ENCODE measurements at places on chromosomes 1 and 21.
A peak's percentile ranks its signal among the peaks of the same experiment; 100 is the strongest.

DNA sequence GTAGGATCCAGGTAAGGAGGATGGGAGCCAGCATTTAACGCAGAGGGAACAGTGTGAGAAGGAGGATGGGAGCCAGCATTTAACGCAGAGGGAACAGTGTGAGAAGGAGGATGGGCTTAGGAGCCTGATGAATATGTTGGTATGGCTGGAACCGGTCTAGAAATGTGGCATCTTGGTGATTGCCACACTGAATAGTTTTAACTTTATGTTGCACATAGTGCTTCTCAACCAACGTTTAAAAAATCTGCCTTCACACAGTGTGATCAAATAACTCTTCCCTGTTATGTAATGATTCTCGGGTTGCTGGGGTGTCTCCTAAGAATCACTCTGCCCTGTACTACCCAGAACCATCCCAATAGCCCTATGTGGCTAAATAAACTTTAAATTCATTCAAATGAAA, 146.9 kb upstream of the DUSP10 start:
- no peak for DNase-seq

- no peak for DNase-seq
Observed at GRCh38 chr1:248622570-248623001, 12.3 kb downstream of the OR2T11 start.

DNA sequence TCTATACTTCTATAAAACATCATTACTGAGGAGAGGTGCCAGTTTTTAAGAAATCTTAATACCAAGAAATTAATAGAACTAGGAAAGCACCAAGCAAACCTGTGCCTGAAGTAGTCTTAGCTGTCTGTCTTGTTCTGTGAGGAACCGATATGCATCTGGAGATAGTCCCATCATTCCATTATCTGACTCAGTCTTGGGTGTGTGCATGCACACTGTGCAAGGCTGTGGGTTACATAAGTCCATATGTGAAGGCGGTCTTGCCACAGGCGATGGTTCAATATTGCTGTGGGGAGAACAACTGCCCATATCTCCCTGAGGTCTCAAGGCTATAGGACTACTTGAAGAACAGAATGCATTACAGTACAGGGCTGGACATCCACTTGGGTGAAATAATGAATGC, 33.8 kb downstream of the STIL start:
- no peak for DNase-seq

- no peak for DNase-seq
Observed at GRCh38 chr1:235907187-235907896, 40.6 kb upstream of the LYST start.

GRCh38 chr1:29924017-29924431, 687.7 kb downstream of the PTPRU start:
- DNase-seq = no peak

DNA sequence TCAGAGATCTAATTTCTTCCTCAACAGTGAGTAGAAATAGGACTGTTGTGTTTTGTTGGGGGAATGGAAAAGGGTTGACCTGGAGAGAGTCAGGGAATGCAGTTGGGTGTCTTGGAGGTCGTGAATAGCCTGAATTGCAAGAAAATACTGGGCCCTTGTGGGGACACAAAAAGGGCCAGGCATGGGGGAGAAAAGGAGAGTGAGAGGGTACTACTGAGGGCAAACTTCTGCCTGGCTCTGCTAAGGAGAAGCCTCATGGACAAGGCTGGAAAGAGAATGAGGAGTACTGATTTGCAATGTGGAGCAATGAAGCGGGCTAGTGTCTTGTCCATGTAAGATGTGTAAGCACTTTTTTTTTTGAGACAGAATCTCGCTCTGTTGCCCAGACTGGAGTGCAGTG, 96.2 kb upstream of the IRF2BP2 start:
- DNase-seq = no peak

- no peak for DNase-seq
Observed at GRCh38 chr1:104973516-104973915, 1223.8 kb downstream of the AMY1C start.

- no peak for DNase-seq
Observed at GRCh38 chr1:69587391-69587790, 19.7 kb downstream of the LRRC7 start.

DNA sequence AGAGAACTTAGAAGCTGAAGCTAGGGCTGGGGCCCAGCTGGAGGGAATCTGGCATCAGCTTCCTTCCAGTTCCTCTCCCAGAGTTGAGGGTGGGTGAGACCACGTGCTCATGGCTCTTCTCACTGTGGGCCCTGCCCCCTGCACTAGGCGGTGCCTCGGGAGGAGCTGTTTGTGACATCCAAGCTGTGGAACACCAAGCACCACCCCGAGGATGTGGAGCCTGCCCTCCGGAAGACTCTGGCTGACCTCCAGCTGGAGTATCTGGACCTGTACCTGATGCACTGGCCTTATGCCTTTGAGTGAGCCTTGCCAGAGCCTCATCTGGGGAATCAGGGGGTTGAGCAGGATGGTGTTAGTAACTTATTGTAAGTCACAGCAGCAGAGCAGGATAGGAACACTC, 16.1 kb downstream of the AKR1A1 start:
- no peak for DNase-seq

DNA sequence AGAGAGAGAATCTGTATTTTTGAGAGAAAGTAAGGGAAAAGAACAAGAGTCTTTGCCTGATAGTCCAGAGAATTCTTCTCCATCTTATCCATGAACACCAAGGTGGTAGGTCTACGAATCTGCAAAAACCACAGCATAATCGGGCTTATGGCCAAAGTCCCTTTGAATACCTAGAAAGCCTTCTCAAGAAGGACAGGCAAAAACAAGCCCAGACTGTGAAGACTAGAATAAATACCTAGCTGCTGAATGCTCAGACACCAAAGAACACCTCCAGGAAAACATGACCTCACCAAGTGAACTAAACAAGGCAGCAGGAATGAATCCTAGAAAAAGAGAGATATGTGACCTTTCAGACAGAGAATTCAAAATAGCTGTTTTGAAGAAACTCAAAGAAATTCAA, 79.2 kb downstream of the HFM1 start:
- no peak for DNase-seq

DNA sequence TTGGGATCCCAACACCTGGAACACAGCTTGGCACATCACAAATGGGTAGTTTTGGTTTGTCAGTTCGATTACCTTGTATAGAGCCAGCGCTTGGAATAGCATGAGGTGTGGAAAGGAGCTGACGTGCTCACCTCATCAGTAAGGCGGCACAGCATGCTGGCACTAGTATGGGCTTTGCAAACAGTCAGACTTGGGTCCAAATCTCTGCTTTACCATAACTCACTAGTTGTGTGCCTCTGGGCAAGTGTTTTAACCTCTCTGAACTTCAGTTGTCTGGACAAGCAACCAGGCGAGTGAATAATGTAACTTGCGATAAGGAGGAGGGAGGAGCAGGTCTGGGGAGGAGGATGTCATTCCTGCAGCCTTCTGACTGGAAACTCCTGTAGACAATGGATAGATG, 26.3 kb upstream of the NEK2 start:
- DNase-seq = no peak

- no peak for DNase-seq
Observed at GRCh38 chr1:158179301-158180041, 1.2 kb upstream of the CD1D start.

GRCh38 chr1:162690672-162691434, 58.6 kb downstream of the DDR2 start:
- DNase-seq = peak; percentile 51

GRCh38 chr1:101079341-101079740, 53.8 kb upstream of the DPH5 start:
- no peak for DNase-seq

GRCh38 chr1:195591917-195592672, 1016.1 kb downstream of the KCNT2 start:
- DNase-seq = no peak

- DNase-seq = no peak
Observed at GRCh38 chr1:233700338-233700737, 86.4 kb downstream of the KCNK1 start.

- no peak for DNase-seq
Observed at GRCh38 chr1:16178596-16179497, 23.0 kb upstream of the EPHA2 start.

GRCh38 chr21:45803618-45804340, 160.3 kb downstream of the PCBP3 start:
- no peak for DNase-seq

GRCh38 chr1:101365186-101365585, 128.4 kb downstream of the S1PR1 start:
- no peak for DNase-seq

GRCh38 chr1:156874572-156875340, 14.1 kb downstream of the NTRK1 start:
- no peak for DNase-seq

DNA sequence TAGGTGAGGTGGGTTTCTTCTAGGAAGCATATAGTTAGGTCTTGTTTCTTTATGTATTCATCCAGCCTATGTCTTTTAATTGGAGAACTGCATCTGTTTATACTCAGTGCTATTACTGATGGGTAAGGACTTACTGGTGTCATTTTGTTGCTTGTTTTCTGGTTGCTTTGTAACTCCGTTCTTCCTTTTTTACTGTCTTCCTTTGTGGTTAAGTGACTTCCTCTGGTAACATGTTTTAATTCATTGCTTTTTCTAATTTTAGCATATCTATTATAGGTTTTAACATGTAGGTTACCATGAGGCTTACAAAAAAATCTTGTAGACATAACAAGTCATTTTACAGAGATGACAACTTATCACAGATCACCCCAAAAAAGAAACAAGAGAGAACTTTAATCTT, 160.8 kb downstream of the VAV3 start:
- no peak for DNase-seq

- peak; percentile 65 for DNase-seq
Observed at GRCh38 chr1:27536767-27537166, 46.8 kb upstream of the WASF2 start.

DNA sequence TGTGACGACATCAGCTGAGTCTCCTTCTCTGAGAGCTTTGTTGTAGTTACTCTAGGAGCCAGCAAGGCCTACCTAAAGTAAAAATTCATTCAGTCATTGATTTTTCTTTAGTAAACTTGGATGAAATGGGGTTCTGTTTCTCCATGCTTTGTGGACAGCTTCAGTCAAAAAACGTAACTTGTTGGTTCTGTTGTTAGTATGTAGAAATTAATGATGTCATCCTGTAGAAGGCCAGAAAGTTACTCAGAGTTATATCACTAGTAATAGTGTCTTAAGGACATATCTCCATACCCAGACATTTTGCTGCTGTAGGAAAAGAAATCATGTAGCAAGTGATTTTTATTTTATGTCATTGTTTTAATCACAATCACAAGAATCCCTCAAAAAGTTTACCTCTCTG, 43.0 kb downstream of the KDM1A start:
- DNase-seq = no peak

DNA sequence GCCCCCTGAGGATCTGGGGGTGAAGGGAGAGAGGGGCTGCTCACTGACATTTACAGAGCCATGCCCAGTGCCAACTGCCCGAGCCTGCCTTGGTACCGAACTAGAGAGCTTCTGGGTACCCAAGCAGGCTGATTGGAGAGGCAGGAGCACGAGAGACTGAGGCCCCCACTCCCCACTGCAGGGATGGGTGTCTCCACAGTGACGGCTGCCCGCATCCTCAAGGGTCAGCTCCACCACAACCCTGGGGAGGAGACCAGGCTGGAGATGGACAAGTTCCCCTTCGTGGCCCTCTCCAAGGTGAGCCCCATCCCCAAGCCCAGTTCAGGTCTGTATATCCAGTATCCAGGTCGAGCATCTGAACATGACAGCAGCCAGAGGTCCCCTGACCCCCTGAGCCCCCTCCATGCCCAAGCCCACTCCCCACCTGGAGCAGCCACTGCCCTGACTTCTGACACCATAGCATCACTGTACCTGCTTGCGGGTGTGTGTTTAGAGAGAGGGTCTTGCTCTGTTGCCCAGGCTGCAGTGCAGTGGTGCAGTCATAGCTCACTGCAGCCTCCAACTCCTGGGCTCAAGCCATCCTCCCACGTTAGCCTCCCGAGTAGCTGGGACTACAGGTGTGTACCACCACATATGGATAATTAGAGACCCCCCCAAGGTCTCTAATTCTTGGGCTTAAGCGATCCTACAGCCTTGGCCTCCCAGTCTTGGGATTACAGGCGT, 51.9 kb downstream of the ALPL start:
- no peak for DNase-seq

DNA sequence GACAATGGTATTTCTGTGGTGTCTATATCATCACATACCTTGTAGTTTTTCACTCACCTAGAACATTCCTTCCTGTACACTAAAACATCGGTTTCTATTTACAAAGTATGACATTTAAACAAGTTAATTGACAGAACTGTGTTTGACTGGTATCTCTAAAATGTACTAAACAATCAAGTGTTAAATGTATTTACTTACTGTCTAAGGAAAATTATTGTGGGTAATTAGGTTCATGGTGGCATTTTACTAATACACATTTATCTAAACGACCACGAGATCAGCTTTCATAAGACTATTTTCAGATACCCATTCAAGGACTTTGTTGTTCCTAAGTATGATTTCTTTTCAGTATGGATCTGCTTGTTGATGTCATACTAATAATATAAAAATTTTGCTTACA, 115.2 kb downstream of the ADGRL2 start:
- no peak for DNase-seq

Measured in H54 (cell line).